ENCODE measurements at places on chromosomes 1 and 21. TPM values are rescaled to one million over a fixed set of nuclear protein-coding genes. Genes with fewer than 3 reads are reported as not detected.

The CENPL gene
- polyA plus RNA-seq, result 10.2 TPM

The SPRR1A gene
- 91.9 TPM for polyA plus RNA-seq

The PRAMEF9 gene
- not detected for polyA plus RNA-seq

The CFAP74 gene
- 0.93 TPM for polyA plus RNA-seq

The NPPB gene
- polyA plus RNA-seq, result 0.56 TPM

The JAM2 gene
- 11.6 TPM for polyA plus RNA-seq

The B3GALT2 gene
- polyA plus RNA-seq, result 2.3 TPM

The WDR64 gene
- not detected for polyA plus RNA-seq

The AKR7A3 gene
- 1.1 TPM for polyA plus RNA-seq

The DNAI4 gene
- polyA plus RNA-seq, result 2.1 TPM

The RGSL1 gene
- polyA plus RNA-seq, result not detected

The LEPR gene
- 2.7 TPM for polyA plus RNA-seq

The KIF17 gene
- 12.0 TPM for polyA plus RNA-seq

The CD1E gene
- polyA plus RNA-seq, result not detected

The ADORA1 gene
- polyA plus RNA-seq, result 32.5 TPM

The APOBEC4 gene
- not detected for polyA plus RNA-seq

The NT5C1A gene
- not detected for polyA plus RNA-seq

The SH2D1B gene
- 0.12 TPM for polyA plus RNA-seq

The RAD54L gene
- polyA plus RNA-seq, result 15.8 TPM

The CTH gene
- polyA plus RNA-seq, result 2.6 TPM

The CRNN gene
- not detected for polyA plus RNA-seq

Data from brain (organoid and tissue), 16 donors.